Hematopoietic multipotent progenitor cell treated with erythropoietin and hydrocortisone succinate and interleukin-3 and kit ligand, for 15 days (in vitro differentiated cells): ENCODE measurements at places on chromosomes 5 and 9.
A peak's percentile ranks its signal among the peaks of the same experiment; 100 is the strongest.

- no peak for DNase-seq
Observed at GRCh38 chr9:33800886-33801285, 5.5 kb downstream of the PRSS3 start.

DNA sequence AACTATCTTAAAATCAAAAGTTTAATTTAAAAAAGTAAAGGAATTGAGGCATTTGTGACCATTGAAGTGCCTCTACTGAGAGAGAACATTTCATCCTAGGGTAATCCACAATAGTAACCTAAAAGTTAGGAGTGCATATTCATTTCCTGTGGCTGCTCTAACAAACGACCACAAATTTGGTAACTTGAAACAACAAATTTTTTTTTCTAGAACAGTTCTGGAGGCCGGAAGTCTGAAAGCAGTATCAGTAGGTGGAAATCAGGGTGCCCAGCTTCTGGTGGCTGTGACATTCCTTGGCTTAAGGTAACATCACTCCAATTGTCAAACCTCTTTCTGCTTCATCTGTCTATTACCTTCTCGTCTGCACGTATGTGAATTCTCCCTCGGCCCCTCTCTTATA, 67.1 kb upstream of the SSBP2 start:
- DNase-seq = no peak

- DNase-seq = no peak
Observed at GRCh38 chr5:133845271-133845670, 123.2 kb downstream of the C5orf15 start.

GRCh38 chr5:76615759-76616158, 7.4 kb downstream of the F2RL2 start:
- DNase-seq = no peak

GRCh38 chr5:17069995-17070511, 134.0 kb upstream of the MYO10 start:
- DNase-seq = no peak

DNA sequence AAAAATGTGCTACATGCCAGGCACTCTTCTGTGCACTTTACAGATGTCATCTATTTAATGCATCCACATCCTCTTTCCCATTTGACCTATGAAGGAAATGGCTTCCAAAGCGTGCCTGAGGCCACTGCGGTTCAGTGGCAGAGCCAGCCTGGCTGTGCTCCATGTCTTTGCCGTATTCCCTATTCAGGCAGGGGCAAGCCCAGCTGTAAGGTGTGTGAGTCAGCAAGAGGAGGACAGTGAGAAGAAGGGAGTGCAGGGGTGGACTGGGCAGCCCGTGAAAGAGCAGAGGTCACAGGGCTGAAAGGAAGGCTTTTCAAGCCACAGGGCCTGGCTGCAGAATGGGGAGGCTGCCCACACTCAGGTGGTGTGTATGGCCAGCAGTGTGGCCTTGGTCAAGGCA, 91.7 kb downstream of the HRH2 start:
- no peak for DNase-seq

- DNase-seq = no peak
Observed at GRCh38 chr5:56319526-56320181, 86.5 kb upstream of the ANKRD55 start.

DNA sequence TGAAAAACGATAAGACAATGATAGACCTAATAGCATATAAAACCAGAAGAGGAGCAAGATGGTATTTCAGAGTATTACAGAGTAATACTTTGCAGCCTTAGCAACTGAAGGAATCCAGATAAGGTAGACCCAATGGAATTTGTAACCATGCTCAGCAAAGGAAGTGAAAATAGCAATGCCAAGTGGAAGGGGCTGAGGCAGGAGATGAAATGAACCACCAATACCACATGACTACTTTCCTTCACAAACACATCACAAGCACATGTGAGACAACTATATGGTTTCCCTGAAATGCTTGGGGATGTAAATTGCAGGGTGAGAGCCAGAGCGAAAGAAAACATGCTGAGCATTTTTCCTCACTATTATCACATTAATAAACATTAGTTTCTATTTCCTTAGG, 79.8 kb upstream of the MELK start:
- DNase-seq = no peak

DNA sequence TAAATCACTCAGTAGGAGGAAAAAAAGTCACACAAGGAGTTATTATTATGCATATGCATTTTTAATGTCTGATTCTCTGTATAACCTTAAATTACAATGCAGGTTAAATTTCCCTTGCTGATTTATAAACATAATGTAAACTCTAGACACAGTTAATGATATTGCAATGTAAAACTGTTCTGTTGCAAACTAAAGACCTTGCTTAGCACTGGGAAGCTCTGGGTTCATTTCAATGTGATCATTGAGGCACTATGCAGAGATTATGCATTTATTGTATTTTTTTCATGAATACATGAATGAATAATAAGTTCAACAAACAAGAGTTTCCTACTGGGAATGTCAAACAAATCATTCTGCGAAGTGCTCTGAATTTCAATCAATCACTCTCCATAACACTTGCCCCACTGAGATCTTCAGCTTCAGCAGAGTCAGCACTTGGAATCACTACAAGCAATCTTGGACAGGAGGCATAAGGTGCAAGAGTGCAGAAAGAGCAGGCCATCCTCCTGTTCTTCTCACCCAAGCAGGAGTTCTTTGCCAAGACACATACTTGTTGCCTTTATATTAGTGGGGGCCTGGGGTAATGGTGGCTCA, 232.1 kb downstream of the CSNK1G3 start:
- DNase-seq = no peak

DNA sequence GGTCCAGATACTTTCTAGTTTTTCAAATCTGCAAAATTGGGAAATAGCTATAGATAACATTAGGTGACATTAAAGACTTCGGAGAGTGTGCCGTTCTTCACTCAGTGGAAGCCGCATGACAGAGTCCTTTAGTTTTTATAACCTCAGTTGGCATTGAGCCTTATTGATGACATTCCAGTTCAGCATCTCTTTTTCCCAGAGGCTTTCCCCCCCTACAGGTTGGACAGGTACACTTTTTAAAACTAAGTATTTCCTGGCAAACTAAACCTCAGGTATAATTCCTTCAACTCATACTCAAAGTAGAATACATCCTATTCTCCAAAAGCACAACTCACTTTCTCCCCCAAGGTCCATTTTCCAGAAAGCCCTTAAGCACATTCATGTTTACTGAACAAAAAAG, 58.7 kb downstream of the SLC46A2 start:
- DNase-seq = no peak

- DNase-seq = no peak
Observed at GRCh38 chr5:10400831-10401230, 40.8 kb upstream of the ROPN1L start.

- DNase-seq = no peak
Observed at GRCh38 chr9:95027914-95028852, 289.3 kb downstream of the FANCC start.

GRCh38 chr5:140213370-140213983, 38.5 kb downstream of the CYSTM1 start:
- DNase-seq = no peak

DNA sequence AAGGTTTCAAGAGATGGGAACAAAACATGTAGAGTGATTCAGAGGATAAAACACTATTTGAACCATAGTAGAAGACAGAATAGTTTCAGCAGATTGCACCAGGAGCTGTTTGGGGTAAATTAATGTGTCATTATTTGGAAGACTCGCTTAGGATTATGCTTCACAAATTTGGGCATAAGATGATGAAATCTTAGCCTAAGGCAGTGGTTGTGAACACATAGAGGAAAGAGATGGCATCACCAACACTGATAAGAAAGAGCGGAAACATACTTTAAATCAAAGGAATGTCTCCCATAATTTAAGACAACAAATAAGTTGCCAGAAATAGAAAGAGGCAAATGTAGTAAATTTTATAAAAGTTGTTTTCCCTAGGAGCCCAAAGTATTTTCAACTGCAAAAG, 66.1 kb upstream of the TBCA start:
- DNase-seq = no peak

GRCh38 chr9:5630081-5630507, 1.2 kb downstream of the RIC1 start:
- DNase-seq = peak; percentile 19

GRCh38 chr9:128689293-128689774, 312 bp downstream of the SET start:
- DNase-seq = no peak

GRCh38 chr9:98532147-98532546, 176.6 kb downstream of the GABBR2 start:
- no peak for DNase-seq

DNA sequence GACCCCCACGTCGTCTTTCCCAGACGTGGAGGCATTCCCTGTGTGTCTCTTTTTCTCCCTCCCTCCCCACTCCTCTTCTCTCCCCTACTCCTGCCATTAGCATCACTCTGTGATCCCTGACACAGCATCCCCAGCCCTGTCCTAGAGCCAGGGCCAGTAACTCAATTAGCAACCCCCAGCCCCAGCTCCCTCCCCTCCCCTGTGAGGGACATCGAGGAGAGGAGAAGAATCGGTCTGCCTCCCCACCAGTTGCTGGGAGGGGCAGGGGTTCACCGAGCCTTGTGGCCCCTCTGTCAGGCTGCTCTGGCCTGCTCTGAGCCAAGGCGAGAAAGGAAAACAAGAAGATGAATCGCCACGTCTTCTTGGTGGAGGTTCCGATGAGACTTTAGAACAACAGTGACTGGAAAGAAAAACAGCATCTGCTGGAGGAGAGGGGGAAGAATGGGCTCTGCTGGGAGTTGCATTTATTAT, 123.1 kb downstream of the PAPPA start:
- no peak for DNase-seq

DNA sequence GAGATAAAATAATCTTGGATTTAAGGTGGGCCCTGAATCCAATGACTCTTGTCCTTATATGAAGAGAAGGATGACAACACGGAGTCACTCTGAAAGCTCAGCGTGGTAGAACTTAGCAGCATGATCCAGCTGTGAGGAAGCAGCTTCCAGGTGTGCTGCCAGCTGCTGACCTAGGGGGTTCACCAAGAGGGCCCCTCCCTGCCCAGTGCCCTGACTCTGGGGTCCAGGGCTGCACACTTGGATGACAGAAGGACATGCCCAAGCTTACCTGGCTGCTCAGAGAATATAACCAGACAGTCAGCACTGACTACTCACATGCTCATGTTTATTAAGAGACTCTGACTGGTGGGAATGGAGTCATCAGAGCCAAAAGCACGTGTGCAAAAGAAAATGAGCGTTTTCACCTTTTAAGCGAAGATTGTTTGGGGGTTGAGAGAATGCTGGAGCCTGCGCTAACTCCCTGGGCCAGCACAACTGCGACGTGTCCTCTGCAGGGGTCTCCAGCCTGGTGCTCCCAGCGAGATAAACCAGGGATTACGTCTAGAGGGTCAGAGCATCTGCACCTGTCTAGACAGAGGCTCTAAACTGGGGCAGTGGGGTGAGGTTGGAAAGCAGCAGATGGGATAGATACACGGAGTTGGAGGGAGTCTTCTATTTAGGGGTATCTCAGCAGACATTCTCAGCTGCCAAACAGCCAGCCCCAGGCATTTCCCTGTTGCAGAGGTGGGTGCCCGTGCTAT, 41.3 kb downstream of the ROPN1L start:
- no peak for DNase-seq

DNA sequence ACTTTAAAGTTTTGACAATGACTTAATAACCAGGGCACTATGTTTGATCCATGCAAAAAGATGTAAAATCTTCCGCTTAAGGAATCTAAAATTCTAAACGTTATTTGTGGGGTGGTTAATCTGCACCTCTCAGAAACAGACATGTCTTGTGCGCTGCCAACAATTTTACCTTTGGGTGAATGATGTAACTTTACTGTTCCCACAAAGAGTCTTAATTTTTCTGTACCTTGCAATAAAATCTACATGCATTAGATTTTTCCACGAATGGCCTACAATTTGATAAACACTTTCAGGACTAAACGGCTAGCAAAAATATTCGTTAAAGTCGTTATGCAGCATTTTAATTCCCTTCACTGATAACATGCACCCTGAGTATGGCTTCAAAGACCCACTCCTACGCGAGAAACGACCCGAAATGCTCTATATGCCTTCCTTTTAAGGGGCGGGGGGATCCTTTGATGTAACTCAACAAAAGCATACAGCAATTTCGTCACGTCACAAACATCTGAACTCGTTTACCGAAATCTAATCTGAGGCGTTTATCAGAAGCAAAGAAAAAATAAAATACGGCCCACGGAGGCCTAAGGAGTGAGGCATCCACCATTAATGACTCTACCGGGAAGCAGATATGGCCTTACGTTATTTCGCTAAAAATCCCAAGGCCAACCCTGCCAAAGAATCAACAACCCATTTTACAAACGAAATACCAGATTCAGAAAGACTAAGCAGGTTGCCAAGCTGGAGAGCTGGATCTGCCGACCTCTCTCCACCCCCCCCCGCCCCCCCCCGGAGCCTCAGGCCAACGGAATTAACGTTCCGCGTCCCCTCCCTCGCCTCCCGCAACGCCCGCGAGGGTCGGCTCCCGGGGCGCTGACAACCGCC, 621 bp downstream of the AK6 start:
- DNase-seq = peak; percentile 40

DNA sequence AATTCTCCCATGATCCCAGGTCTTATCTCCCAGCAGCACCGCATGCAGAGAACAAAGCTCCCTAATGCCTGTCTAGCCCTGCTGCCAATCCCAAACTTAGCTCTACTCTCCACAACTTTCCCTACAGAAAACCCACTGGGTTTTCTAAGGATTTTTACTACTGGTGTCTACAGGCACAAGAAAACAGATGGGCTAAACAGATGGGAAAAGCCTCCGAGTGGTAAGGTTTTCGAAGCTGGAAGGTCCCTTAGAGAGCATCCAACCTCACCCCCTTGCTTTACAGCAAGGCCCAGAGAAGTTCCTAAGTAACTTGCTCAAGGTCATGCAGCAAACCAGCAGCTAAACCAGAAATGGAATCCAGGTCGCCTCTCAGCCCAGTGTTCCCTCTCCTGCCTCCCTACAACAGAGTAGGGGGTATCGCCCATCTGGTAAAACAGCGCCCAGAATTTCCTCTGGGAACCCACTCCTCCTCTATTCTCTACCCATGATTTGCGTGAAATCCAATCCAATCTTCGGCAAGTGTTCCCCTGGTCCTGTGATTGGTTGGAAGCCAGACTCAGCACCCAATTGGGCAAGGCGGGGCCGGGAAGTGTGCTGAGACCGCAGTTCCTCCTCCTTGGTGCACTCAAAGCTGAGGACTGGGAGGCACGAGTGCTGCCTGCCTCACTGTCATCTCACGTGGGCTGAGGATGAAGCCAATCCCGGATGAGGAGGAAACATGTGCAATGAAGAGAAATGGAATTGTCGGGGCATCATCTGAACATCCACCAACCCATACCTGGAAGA, 20.8 kb downstream of the CPLX2 start:
- no peak for DNase-seq

DNA sequence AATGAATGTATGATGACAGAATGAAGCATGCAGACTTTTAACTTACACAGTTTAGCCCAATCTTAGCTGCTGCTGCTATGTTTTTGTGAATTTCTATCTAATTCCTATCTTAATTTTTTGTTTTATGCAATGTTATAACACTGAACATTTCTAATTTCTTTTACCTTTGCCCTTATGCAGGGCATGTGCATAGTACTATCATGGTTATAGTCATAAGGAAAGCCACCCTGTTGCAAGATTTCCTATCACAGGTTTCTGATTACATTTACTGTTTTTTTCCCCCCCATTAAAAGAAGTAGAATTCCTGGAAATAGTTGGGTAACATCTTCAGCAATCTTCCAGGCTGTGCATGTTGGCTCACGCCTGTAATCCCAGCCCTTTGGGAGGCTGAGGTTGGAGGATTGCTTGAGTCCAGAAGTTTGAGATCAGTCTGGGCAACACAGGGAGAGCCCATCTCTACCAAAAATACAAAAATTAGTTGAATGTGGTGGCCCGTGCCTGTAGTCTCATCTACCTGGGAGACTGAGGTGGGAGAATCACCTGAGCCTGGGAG, 164.4 kb downstream of the KDM4C start:
- DNase-seq = no peak

GRCh38 chr5:112226215-112226614, 192.9 kb downstream of the EPB41L4A start:
- no peak for DNase-seq
